ENCODE measurements at places on chromosomes 12 and 14.

- no peak for DNase-seq
Observed at GRCh38 chr12:125528281-125528680, 463.0 kb downstream of the AACS start.

DNA sequence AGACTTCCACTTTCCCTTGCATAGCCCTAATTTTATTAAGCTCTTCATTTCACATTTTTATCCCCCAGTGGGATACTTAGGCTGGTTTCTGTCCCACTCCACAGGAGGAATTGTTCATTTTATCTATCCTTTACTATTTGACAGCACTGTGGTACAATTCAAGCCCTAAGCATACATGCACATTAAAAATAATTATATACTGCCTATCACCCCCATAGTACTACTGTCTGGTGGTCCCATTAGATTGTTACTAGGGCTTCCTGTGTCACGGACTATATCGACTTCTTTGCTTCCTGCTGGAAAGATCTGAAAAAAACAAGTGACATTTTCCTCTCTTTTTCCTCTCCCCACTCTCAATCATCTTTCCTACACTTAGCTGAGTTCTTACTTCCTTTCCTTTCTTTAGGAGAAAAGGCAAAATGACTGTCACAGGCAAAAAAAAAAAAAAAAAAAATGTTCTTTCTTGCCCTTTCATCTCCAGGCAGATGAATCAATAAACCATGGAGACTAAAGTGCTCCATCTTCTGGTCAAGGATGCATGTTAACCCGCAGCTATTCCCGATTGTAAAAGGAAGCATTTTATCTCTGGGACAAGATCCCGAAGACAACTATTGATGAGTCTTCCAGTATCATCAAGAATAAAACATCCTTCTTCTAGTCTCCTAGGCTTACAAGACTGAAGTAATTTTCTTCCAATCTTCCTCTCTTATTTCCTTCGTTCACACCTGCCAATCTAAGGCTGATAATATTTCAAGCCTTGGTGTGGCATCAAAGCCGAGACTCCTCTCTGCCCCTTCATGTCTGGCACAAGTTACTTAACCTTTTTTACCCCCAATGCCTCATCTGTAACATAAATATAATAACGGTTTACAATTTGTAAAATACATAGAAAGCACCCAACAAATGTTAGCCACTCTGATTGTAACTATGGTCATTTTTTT is 94.4 kb upstream of the PLEKHG7 start:
- DNase-seq: peak; percentile 60

DNA sequence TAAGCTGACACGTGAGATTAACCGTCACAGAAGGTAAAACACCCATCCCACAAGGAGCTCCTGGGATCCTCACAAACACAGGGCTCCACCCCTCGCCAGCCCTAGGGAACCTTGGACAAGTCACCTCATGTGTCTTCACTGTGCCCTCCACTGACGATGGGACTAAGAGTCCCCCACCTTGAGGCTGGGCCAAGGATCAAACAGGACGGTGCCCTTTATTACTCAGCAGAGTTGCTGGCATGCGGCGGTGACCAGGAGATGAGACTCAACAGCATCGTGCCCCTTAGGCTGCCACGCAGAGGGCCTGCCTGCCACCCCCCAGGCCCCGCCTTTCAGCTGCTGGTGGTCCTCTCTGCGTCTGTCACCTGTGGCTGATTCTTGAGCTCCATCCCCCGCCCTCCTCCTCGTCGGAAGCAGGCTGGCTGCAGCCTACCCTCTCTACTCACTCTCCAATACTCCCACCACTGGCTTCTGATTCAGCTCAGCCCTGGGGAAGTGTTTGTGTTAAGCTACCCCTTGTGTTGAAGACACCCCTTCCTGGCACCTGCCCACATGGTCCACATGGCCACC is 105.2 kb downstream of the DICER1 start:
- no peak for DNase-seq

- DNase-seq: no peak
Observed at GRCh38 chr14:71212093-71212492, 304.8 kb downstream of the PCNX1 start.

- DNase-seq: no peak
Observed at GRCh38 chr12:3259973-3260372, 182.8 kb downstream of the TSPAN9 start.

GRCh38 chr12:2117541-2117940 is 64.8 kb downstream of the CACNA1C start:
- no peak for DNase-seq

- no peak for DNase-seq
Observed at GRCh38 chr14:32443890-32444661, 115.0 kb downstream of the AKAP6 start.

- peak; percentile 40 for DNase-seq
Observed at GRCh38 chr12:53098354-53098981, 1.0 kb downstream of the IGFBP6 start.

DNA sequence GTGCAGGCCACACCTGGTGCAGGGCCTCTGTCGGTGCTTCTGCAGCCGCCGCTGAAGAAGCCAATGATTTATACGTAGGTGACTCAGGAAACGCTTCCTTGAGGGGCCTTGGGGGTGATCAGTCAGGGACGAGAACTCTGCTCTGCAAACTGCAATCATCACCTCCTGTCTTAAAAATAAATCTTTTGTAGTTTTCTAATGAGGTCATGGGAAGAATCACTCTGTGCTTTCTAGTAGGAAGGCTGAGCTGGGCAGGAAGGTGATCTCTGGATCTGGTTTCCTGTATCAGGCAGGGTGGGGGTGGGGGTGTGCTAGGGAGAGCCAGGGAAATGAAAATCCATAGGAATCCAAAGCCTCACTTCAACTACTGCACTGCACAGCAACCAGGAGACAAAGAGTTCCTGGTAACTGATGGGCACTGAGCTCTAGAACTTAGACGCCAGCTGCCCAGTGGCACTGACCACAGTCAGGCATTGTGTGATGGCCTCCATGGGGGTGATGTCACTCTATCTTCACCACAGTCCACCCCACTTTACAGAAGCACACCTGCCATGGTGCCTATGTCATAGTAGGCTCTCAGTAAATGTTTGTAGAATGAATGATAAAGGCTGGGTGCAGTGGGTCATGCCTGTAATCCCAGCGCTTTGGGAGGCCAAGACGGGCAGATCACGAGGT is 292.4 kb upstream of the PWP1 start:
- DNase-seq: peak; percentile 50
